Amygdala (tissue), 56 donors: ENCODE measurements at places on chromosomes 11 and 22.

DNA sequence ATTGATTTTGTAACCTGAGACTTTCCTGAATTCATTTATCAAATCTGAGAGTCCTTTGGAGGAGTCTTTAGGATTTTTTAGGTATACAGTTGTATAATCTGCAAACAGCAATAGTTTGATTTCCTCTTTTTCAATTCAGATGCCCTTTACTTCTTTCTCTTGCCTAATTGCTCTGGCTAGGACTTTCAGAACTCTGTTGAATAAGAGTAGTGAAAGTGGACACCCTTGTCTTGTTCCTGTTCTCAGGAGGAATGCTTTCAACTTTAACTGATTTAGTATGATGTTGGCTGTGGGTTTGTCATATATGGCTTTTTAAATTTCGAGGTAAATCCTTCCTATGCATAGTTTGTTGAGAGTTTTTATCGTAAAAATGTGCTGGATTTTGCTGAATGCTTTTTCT, 227.4 kb downstream of the CSNK2A3 start:
- DNase-seq: no peak

DNA sequence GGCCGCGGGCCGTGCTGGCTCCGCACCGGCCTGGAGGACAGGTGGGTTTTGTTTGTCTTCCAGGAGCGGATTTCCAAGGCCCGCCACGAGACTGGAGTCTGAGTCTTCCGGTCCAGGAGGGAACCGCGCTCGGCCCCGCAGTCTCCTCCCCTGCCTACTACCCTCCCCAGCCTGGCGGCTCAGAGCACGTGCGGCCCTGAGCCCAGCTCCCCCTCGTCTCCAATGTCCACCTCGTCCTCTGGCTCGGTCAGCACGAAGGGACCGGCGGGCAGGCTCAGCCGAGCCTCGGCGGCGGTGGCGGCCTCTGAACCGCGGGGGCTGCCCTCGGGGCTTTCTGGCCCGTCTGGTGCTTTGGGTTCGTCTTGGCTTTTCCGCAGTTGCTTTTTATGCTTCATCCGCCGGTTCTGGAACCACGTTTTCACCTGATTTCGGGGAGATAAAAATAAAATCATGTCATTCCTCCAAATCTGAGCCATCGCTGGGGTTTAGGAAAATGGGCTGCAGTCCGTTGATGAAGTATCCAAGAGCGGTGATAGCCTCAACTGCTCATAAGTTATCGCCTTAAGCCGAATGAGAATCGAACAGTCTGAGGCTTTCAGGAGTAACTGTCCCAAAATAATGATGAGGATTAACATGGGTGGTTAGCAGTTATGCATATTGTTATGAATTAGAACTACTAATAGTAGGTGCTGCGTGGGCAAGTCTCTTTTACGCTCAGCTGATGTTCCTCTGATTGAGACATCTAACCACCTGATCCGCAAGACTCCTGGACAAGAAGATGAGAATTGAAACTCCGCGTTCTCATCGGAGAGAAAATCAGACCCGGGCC, 4.0 kb downstream of the BSX start:
- no peak for DNase-seq

DNA sequence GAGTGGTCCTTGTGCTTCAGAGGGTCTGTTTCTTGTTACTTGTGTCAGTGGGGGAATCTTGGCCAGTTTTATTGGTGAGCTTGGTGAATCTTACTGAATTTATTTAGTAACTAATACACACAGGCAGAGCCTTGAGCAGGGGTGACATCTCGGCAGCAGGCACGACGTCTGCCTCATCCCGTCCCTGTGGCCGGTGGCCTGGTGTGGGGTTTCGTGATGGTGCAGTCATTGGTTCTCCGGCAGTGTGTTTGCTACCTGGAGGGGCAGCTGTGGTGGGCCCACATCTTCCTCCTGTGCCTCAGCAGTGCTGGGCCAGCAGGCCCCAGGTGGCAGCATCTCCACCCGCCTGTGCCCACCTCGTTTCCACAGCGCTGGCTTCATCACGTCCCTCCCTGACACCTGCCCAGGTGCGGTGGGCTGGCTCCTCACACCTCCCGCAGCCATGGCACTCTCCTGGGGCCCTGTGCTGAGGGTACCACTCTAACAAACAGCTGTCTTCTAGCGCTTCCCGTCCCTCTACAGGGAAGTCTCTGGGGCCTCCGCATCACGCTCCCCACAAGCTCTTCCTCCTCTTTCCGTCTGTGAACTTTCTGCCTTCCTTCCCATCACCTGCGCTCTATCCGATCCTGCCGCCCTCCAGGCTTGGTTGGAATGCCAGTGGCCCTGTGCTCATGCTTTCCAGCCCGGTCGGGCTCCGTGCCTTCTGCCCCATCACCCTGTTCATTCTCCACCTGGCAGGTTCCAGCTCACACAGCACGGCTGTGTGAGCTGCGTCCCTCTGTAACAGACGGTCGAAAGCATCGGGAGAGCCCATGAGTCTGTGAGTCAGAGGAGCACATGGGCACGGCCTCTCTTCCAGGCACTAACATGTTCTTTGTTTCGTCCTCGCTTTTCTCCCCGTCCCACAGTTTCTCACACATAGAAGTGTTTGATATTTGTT, 203.4 kb downstream of the TBC1D22A start:
- DNase-seq: no peak

GRCh38 chr11:113849713-113850112, 25.7 kb downstream of the USP28 start:
- no peak for DNase-seq

GRCh38 chr11:83349296-83349695, 63.1 kb upstream of the CCDC90B start:
- no peak for DNase-seq

DNA sequence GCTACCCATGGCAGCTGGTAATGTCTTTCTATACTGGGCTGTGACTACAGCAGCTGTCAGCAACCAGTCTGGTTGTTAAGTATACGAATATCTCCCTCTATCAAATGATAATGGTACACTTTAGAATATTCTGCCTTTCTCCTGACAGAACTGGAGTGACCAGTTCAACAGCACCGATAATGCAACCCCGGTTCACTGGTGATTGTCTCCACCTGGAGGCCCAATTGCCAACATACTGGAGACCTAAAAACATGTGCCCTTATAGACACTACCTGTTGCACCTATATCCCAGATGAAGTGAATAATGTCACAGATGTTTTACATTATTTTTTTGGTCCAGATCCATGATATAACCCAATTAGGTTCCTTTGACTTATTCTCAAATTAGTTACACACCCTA, 21.1 kb downstream of the OR5P2 start:
- no peak for DNase-seq

- no peak for DNase-seq
Observed at GRCh38 chr22:41356430-41357028, 25.2 kb upstream of the TEF start.

GRCh38 chr22:36221799-36222751, 17.3 kb downstream of the APOL2 start:
- DNase-seq: no peak

- no peak for DNase-seq
Observed at GRCh38 chr22:38706101-38706900, 557 bp downstream of the GTPBP1 start.

DNA sequence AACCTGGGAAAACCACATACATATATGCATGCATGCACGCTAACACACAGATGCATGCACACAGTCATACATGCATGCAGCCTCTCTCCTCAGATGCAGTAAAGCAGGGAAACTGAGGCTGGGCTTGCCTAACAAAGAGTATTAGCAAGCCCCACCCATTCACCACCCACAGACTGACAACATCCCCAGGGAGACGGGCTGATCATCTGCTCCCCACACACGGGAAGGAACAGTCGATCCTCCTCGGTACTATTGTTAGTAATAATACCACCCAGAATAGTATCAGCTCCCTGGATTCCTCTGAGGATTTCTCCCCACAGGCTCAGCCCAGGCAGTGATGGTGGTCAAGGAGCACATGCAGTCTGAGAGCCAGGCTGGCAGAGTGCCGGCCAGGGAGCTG, 41.2 kb downstream of the SLC22A12 start:
- no peak for DNase-seq

GRCh38 chr11:126355324-126355925, at the start of gene ST3GAL4:
ST3GAL4 (plus strand) TSS chr11:126355686; CDS start chr11:126406156, 50,470 bp downstream.
- DNase-seq: peak; percentile 64

DNA sequence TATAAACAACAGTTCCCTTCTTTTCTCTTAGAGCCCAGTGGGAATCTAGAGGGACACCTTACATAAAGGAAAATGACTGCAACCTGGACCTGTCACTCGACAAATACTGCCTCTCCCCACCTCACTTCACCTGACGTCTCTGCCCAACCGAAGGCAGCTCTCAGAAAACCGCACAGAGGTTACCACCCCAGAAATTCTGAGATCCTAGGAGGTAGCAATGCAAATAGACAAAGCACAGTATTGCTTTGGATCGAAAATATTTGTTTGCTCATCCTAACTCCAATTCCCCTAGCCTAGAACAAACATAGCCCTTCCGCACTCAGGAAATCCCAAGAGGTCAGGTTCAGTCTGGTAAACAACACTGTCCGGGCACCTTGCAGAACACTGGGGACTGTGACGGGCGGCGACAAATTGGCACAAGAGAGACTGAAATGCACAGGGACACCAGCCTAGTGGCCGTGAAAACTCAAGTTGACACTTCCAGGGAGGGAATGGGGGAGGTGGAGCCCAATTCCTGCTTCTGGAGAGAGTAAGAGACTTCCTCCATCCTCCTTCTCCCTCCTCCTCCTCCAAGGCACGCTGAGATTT, 420 bp upstream of the TRIM44 start:
- DNase-seq: no peak

GRCh38 chr11:59708537-59708936, 5.1 kb downstream of the OR10V1 start:
- DNase-seq: no peak

DNA sequence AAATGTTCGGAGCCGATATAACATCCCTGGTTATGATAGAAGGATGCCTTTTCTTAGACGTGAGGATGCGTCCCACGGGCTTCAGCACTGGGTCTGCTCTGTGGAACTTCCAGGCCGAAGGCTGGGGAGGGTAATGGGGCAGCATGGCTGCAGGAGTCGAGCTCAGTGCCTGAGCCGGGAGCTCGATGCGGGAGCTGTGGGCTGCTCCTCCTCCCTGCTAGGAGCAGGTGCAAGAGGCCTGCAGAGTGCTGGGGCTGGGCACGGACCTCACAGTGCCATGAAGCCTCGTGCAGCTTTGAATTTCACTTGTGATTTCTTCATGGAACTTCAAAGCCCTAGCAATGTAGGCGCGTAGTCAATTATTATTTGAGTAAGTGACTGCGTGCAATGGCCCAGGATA, 6.0 kb downstream of the TUBA8 start:
- DNase-seq: no peak

GRCh38 chr11:46381048-46381818, at the start of gene MDK:
MDK (plus strand) TSS chr11:46381669; CDS start chr11:46382058, 389 bp downstream.
- DNase-seq: no peak

GRCh38 chr11:13208921-13209320, 68.7 kb upstream of the BMAL1 start:
- DNase-seq: no peak

GRCh38 chr11:126989942-126990715, 10.4 kb downstream of the KIRREL3 start:
- DNase-seq: peak; percentile 85

GRCh38 chr11:84714316-84714780, 912.8 kb downstream of the DLG2 start:
- DNase-seq: no peak

DNA sequence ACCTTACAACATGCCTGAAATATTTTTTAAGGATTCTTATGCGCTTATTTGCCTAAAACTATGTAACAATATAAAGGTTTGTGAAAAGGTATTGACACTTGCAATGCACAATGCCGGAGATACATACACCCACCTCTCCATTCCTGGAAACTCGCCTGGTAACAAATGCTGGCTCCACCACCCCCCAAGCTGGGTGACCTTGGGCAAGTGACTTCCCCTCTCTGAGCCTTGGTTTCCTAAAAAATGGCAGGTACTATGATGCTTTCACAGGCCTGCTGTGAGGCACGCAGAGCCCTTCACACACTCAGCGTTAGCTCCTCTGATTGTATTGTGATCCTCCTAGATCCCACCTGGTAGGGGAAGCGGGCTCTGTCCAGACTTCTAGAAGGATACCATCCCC, 2.3 kb downstream of the GAL3ST1 start:
- no peak for DNase-seq

- no peak for DNase-seq
Observed at GRCh38 chr11:45083544-45084087, 62.8 kb upstream of the PRDM11 start.

- no peak for DNase-seq
Observed at GRCh38 chr11:72927380-72927779, 113.2 kb downstream of the ATG16L2 start.

- no peak for DNase-seq
Observed at GRCh38 chr11:12469451-12469850, 92.1 kb downstream of the PARVA start.

DNA sequence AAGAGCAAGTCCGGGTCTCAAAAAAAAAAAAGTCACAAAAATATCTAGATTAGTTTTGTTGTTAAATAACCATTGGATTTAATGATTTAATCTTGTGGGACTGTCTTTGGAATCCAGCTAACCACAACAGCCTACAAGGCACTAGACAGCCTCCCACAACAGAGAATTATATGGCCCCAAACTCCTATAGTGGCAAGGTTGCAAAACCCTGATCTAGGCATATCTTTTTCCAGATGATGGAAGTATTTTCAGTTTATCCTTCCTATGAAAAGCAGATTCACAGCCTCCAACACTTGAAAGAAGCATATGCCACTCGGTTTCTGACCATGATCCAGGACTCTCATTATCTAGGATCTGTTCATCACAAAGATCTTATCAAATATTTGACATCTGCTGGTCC, 5.4 kb upstream of the C11orf87 start:
- DNase-seq: no peak

GRCh38 chr11:91164452-91164822, 941.6 kb upstream of the CHORDC1 start:
- DNase-seq: no peak

GRCh38 chr22:48889209-48889830, 938.4 kb downstream of the BRD1 start:
- no peak for DNase-seq

- no peak for DNase-seq
Observed at GRCh38 chr11:86069408-86070101, 671 bp upstream of the PICALM start.

GRCh38 chr11:104731890-104732289, 166.4 kb downstream of the CASP12 start:
- DNase-seq: no peak

GRCh38 chr11:72721689-72722049, 30.5 kb downstream of the ARAP1 start:
- no peak for DNase-seq

DNA sequence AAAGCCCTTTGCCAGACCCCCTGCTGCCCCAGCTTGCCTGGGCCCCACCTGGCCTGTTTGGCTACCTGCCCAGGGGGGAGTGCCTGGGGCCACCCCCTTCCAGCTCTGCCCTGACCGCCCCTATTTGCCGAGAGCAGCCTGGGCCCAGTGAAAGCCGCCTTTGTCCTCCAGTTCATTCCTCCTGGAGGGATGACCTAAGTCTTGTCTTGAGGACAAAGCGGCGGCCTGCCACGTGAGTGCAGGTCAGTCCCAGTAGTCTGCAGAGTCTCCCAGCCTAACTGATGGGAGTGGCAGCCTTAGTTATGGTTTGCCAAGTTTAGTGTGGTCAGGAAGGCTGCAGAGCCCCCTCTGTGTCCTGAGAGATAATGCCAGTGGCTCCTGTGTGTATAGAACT, 115.9 kb upstream of the CRYBB3 start:
- DNase-seq: peak; percentile 35
